HFF-Myc (cell line): ENCODE measurements at places on chromosomes 7 and 10.

- no peak for DNase-seq
These were observed 682 bp downstream of the HGF start for GRCh38 chr7:81768951-81769778.

- peak; percentile 93 for DNase-seq
These were observed 68.1 kb upstream of the CDK6 start for GRCh38 chr7:92904244-92905131.

- no peak for DNase-seq
These were observed 251.4 kb downstream of the SDK1 start for GRCh38 chr7:3552499-3552898.

GRCh38 chr10:51937308-51938140 lies 238.1 kb upstream of the CSTF2T start:
- DNase-seq = no peak

DNA sequence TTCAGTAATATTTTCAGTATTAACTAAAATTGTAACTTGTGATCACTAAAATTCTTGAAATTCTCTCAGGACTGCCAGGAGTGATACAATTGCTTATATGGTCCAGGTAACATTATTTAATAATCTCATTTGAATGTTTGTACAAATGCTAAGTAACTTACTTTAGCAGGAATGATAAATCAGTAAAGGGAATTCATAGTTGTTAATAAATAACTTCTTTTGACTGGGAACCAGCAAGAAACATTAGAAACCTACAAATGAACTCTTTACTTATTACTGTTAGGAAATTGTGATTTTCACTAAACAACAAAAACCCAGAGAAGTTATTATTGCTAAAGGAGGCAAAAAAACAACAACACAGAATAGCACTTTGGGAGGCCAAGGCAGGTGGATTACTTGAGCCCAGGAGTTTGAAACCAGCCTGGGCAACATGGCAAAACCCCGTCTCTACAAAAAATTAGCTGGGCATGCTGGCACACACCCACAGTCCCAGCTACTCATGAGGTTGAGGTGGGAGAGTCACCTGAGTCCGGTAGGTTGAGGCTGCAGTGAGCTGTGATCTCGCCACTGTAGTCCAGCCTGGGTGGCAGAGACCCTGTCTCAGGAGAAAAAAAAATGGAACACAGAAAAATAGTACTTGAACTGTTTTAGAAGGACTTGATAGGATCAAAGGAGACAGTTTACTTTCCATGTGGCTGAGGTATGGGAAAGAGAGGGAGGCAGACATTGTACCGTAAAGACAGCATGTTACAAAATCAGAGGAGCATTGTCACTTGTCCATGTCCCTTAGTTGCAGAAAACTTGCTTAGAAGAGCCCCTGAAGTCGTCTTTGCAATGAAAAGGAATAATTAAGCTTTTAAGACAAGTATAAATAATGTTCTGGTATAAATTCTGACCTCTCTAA lies 53.1 kb downstream of the SHOC2 start:
- no peak for DNase-seq

DNA sequence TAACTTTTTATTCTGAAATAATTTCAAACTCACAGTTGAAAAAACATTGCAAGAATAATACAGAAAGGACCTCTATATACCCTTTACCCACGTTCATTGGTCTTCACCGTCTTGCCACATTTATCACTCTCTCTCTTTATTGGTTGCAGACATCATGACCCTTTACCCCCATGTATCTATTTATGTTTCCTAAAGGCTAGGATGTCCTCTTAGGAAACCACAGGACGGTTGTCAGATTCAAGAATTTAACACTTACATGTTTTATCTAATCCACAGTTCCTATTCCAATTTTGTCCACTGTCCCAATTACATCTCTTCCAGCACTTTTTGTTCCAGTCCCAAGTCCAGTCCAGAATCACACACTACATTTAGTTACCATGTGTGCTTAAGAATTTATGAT lies 67.6 kb upstream of the FGFR2 start:
- DNase-seq = no peak

- DNase-seq = peak; percentile 43
These were observed 89.2 kb downstream of the DLG5 start for GRCh38 chr10:77837248-77837924.

DNA sequence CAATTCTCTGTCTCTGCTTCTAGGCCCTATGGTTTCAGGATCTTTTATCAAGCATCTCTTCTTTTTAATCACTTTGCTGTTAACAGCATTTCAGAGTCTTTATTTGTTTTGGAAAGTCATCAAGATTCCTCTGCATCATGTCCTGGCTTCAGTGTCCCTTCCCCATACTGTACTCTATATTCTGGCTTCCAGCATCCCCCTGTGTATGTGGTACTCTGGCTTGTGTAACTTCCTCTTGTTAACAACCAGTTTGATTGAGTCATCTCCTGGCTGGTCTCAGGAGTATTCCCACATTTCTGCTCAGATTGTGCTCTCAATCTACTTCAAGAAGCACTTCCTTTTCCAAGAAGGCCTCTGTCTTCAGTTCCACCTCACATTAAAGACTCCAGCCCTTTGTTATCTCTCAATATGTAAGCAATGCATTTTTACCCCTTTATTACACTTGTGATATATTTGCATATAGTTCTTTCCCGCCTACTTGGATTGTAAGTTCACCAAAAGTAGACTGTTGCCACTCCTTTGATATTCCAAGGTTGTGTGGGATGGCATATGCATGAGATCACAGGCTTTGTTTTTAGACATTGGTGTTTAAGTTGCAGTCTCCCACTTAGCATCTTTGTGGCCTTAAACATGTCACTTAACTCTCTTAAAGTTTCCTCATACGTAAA lies 15.1 kb upstream of the ATE1 start:
- peak; percentile 53 for DNase-seq

DNA sequence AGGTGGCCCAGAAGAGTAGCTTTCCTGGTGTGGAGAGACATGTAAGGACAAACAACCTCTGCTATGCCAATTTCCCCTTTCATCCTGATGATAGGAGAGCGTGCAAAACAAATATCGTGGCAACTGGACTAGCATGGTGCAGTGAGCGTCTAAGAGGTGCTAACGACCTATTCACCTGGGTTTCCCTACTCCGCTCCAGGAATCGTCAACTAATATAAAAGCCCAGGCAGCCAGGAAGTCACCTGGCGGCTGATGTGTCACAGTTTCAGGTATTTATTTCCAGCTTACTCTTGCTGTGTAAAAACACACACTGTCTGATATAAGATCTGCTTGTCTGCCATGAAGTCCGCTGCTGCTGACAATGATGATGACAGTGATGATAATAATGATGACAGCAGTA lies 56.5 kb upstream of the EFCAB10 start:
- DNase-seq = no peak

DNA sequence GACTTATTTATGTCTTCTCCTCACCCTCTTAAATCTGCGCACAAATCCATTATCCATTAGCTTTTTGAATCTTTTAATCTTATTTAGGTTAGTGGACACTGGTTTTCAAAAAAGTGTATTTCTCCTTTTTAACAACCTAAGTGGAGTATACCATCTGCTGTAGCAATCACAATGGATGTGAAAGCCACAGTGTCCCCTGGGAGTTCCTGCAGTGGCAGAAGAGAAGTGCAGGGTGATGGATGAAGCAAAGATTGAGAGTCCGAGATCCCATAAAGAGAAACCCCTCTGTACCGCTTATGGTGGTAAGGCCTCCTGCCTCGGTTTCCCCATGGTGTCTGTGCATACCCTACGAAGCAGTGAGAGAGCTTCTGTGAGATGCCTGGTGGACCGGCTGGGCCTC lies 236.4 kb downstream of the COBL start:
- DNase-seq = no peak

DNA sequence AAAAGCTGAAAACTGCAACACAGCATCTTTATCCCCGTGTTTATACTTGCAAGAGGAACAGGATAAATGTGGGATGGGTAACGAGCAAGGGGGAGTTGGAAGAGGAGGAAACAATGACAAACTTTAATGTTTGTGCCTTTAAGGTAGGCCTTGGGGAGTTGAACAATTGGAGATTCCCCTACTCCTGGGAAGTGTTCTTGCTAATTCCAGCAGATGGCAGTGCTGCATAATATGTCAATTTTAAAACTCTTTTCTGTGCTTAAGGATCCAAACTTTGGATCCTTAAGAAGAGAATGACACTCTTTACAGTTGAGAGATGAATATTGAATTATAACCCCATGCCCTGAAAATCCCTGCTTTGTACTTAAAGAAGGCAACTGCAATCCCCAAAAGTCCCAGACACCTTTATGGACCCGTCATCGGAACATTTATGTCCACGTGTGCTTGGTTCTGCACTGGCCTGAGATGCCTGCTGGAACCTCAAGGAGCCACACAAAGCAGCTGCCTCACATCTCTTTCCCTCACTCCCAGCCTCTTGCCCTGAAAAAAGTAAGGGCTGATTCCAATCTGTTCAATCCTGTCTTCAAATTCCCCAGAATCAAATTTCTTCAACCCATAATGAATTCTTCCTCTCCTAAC lies 12.0 kb downstream of the IFIT5 start:
- no peak for DNase-seq

DNA sequence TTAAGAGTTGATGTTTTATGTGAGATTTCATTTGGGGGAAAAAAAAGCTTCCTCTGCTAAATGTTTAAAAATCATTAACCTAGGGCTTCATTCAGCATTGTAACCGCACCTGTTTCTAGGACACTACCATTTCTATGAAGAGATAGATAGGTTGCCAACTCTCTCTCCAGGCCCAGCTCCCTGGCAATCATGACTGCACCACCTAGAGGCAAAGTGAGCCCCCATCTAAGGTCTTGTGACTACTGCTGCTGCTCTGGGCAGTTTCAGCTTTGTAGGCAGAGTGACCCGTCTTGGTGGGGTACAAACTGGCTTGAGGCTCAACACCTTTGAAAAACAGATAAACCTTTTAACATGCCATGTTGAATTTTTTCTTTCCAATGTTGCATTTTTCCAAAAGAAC lies 27.3 kb upstream of the MRC1 start:
- DNase-seq = no peak

GRCh38 chr10:32144817-32145688 lies 88.8 kb upstream of the KIF5B start:
- no peak for DNase-seq

- DNase-seq = no peak
These were observed 245.2 kb downstream of the KLF6 start for GRCh38 chr10:3539696-3540383.

DNA sequence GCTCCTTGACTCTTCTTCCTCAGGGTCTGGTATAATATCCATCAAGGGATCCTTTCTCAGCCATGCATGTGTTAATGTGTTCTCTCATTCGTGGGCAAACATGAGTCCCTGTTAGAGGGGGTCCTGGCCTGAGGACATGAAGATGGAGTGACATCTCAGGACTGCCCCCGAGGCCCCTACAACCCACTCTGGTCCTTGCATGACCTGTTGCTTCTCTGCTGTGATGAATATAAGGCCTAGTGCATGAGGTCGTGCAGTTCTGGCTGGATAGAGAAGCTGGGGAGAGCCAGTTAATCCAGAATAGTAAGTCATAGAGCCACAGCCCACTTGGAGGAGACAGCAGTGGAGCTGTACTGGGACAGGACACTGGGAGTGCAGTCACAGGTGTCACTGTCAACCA lies 4.6 kb upstream of the VWC2 start:
- no peak for DNase-seq

GRCh38 chr10:96902731-96903358 lies 70.7 kb downstream of the LCOR start:
- DNase-seq = no peak

GRCh38 chr7:88299126-88299525 lies 7.6 kb downstream of the STEAP4 start:
- no peak for DNase-seq

GRCh38 chr10:70621503-70622078 lies 19.1 kb upstream of the PRF1 start:
- DNase-seq = no peak

DNA sequence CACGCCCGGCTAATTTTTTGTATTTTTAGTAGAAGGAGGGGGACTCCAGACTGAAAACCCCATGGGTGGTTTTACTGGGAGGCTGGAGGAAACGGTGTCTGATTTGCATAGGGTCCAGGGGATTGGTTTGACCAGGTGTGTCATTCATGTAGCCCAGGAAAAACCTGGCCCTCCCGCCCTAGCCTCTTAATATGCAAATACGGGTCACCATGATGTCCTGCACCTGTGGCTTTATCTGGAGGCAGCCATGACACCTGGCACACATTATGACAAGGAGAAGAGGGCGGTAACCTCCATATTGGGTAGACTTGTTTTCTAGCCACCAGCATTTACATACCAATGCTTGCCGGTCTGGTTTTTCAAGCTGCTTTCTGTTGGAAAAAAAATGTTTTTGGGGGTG lies 68.0 kb downstream of the TRIL start:
- no peak for DNase-seq

DNA sequence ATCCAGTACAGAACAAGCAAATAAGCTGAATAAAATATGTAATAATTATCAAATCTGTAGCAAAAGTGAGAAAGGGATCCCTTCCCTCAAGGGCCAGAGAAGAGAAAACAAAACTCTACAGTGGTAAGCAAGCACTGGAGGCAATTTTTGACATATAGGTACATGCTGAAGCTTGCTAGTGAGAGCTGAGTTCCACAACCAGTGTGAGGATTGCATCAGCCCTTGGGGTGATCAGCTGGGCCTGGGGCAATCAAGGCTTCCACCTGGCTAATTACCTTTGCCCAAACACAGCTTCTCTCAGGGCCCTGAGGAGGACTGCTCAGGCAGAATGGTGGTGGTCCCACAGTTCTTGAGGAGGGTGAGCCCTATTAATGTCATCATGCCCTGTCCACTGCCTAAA lies 134.4 kb upstream of the DLX6 start:
- no peak for DNase-seq

DNA sequence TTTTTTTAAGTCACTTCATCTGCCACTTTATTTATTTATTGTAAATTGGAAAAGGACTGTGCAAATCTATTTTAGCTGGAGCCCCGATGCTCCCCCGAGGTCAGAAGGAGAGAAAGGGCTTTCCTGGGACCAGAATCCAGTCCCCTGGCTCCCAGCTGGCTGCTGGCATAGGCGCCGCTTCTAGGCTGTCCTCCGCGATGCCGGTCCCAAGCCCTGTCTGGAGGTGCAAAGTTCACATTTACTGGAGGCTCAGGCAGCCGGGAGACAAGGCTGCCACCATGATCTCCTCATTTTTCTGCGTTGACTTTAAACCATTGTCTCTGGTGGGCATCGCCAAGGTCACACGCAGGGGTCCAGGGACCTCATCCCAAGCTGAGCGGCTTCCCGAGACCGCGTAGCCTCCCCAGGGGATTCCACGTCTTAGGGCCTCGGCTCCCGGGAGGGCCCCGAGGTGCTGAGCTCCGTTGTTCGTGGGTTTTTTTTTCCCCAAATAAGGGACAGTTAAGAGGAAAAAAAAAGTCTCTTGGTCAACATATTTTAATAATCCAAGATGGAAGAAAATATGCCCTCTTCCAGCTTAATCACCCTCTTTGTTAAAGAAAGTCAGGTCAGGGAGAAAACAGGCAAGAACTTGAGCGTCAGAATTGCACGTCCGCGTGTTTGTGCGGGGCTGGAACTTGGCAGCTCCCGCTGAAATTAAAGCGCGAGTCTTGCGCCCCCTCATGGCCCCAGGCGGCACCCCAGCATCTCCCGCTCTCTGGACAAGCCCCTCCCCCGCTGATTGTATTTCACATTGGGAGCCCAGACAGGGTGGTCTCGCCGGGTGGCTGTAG lies 11.9 kb downstream of the RGR start:
- no peak for DNase-seq
